ENCODE measurements at places on chromosomes 7 and 10.

- DNase-seq: no peak
Measured at GRCh38 chr10:7338469-7338868, 72.4 kb downstream of the SFMBT2 start.

GRCh38 chr7:91847876-91848588 is 32.5 kb downstream of the MTERF1 start:
- no peak for DNase-seq

GRCh38 chr10:15236340-15236739 is 67.8 kb upstream of the NMT2 start:
- no peak for DNase-seq

DNA sequence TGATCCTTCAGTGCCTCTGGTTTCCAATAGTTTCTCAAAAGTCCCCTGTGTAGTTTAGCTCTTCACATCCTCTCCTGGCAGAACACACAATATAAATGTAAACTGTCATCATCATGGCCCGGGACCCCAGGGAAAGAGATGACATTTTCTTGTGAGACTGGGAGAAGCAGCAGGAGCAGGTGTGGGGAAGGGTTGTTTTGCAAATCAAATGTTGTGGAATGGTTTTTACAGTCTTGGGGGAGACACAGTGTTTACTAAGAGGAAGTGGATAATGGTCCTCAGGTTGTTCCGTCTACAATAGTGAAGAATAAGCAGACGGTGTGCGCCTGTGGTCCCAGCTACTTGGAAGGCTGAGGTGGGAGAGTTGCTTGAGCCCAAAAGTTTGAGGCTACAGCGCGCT is 159.1 kb downstream of the SEC23IP start:
- DNase-seq: no peak

DNA sequence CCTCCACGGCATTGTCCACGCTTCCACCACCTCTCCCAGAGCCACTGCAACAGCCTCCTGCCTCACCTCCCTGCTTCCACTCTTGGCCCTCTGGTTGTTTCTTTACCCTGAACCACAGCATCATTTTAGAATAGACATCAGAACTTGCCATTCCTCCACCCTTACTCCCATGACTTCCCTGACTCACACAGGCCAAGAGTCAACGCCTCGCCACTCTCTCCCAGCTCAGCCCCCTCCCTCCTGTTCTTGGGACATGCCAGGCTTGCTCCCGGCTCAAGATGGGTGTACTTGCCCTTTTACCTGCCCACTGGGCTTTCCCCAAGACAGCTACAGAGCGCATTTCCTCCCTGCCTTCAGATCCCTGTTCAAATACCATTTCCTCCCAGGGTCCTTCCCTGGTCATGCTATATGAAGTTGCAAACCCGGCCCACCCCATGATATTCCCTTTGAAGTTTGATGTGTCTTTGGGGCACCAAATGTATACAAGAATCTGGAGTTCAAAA is 429.1 kb downstream of the RPS24 start:
- DNase-seq: no peak

GRCh38 chr7:99092064-99092720 is 51.7 kb downstream of the SMURF1 start:
- no peak for DNase-seq

DNA sequence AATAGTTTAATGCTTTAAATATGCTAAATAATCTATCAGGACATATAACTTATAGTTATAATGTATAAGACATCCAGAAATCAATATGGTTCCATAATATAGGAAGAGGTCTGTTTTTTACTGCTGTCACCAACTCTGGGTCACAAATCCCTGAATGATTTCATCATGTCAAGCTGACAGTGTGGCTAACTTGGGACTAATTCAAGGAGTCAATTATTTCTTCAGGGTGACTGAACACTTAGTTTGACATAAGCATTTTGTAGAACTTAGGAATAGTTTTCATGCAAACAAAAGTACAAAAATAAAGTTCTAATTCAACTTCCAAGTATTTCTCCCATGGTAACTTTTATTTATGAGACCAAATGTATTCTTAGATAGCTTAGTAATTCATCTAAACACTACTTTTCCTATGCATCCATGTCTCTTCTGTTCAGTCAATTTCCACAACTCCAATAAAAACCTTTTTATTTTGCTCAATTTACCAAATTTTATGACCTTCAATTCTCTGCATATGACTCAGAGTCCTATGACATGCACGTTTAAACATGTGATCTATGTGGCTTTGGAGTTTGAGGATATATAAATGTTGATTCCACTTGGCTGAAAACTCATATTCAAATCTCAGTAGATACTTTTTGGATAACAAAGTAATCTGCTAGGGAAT is 40.3 kb upstream of the GNAT3 start:
- DNase-seq: no peak

DNA sequence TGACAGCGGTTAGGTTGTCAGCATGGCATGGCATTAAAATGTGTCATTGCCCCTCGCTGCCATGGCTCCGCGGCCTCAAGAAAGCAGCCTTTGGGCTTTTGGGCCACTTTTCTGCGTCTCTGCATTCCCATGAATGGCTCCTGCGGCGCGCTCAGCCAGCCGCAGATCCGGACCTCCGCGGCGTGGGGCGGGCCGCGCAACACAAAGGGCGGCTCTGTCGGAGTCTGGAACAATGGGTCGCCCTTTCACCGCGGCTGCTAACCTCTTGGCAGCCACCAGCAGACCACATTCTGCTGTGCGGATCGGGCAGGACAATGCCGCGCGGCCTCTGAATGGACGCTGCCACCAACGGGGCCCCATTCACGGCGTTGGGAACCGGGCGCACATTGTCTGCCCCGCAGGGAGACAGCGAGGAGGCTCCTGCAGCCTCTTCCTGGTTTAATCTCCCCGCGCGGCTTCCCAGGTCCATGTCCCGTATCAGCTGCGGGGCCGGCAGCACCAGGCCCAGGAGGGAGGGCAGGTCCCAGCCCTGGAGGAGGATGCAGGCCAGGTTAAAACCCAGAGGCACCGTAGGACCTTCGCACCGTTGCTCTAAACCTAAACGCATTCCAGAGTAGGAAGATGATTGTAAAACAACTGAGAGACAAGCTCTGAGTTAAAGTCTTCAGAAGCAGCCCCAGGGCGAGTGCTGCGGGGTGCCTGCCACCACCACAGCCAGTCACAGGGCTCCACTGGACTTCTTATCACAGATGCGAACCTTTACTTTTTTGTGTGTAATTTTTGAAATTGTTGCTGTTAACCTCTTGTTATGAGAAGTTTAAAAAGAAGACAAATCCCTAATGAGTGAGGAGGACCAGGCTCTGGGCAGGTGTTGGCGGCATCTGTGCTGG is 71.6 kb downstream of the NKX6-2 start:
- DNase-seq: no peak

- no peak for DNase-seq
Measured at GRCh38 chr10:80518143-80518806, 19.4 kb upstream of the SH2D4B start.

- DNase-seq: no peak
Measured at GRCh38 chr7:6274743-6275142, 2.3 kb upstream of the CYTH3 start.

DNA sequence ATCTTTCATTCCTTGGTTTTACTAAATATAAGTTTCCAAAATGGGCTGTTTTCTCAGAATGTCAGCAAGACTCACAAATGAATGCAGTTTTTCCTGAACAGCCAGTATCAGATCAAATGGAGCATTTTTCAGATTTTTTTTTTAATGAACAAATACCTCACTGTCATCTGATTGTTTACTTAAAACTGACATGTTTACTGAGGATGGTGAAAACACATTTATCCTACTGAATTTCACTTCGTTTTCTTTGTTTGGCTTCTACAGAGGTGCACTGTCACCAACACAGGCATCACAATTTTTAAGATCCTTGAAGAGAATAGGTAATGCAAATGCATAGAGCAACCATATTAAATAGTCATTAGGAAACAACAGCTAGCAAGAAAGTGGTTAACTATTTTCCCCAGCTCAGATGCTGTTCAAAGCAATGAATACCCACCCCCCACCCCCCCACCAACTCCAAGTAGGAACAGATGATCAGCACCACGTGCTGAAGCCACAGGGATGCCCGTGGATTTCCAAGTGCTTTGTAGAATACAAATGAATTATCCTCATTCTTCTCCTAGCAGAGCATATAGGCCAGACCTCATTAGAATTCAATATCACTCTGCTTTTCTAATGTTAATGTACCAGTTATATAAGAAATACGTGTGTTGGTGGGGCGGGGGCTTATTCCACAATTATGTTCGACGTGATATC is 205.9 kb downstream of the SKAP2 start:
- no peak for DNase-seq

DNA sequence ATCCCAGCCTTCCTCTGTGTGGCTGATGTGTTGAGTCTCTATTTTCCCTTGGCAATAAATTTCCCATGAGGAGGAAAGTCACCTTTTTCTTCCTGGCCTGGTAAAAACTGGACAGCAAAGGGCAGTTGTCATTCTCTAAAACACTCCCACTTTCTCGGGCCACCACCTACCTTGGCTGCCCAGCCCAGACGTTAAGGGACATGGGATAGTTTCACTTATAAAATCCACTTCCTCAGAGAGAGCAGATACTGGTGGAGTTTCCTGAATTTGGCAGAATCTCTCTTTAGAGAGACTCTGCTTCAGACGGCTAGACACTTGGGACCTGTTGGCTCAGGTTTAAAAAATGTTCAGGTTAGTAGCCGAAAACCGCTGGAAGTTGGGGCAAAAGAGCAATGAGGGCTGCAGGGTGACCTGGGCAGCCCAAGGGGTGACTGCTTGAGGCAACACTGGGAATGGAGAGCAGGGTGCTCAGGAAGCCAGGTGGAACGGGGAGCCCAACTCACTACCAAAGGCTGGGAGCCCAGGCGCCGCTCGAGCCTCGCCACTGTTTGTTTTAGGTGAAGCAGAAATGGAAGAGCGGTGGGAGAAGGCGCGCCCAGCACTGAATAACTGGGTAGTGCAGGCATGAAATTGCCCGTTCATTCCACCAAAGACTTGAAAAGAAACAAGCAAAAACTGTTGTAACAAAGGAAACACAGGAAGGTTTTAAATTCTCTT is 186.1 kb downstream of the TRIL start:
- no peak for DNase-seq

- DNase-seq: no peak
Measured at GRCh38 chr10:87685832-87686574, 26.3 kb downstream of the PAPSS2 start.

DNA sequence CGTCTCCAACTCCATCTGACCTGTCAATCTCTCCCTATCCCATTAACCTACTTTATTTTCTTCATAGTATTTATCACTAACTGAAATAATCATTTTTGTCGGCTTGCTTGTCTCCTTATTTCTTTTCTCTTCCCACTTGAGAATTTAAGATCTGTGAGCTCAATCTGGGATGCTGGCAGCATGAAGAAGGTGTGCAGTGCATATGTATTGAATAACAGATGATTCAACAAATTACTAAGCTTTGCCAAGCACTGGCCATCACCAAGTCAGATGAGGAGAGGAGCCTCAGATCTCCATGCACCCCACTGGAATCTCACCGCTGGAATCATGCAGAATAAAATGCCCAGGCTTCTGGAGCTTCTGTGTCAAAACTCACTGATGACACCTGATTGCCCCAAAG is 47.6 kb upstream of the PPP1R3C start:
- no peak for DNase-seq

GRCh38 chr7:17495655-17496394 is 197.4 kb downstream of the AHR start:
- DNase-seq: no peak

DNA sequence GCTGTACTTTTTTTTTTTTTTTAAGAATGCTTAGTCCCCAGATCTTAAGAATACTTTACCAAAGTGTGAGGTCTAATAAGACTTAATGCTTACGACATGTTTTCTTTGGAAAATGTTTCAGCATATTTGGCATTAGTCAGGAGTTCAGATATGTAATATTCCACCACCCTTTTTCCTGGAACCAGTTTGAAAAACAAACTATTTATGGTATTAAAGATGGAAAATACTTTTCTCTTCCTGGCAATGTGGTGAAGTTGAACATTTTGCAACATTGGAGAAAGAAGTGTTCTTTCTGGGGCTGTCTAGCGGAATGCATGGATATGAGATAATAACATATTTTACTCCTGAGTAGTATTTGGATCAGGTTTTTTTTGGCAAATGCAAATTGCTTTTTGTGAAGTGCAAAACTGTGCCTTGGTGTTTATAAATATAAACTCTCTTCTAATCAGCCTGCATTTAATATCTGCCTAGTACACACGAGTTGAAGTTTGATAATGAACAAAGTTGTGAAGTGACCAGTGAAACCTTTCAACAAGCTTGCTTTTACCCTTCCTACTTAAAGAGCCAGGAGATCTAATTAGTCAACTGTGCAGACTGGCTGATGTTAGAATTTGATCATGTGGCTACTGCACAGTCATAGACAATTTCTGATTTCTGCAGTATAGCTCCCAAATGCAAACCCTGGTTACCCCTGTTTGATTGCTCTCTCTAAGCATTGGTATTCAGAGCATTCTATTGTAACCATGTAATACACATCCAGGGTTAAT is 20.9 kb downstream of the MAP3K8 start:
- DNase-seq: no peak

- no peak for DNase-seq
Measured at GRCh38 chr7:48087349-48087748, 1.7 kb upstream of the UPP1 start.

DNA sequence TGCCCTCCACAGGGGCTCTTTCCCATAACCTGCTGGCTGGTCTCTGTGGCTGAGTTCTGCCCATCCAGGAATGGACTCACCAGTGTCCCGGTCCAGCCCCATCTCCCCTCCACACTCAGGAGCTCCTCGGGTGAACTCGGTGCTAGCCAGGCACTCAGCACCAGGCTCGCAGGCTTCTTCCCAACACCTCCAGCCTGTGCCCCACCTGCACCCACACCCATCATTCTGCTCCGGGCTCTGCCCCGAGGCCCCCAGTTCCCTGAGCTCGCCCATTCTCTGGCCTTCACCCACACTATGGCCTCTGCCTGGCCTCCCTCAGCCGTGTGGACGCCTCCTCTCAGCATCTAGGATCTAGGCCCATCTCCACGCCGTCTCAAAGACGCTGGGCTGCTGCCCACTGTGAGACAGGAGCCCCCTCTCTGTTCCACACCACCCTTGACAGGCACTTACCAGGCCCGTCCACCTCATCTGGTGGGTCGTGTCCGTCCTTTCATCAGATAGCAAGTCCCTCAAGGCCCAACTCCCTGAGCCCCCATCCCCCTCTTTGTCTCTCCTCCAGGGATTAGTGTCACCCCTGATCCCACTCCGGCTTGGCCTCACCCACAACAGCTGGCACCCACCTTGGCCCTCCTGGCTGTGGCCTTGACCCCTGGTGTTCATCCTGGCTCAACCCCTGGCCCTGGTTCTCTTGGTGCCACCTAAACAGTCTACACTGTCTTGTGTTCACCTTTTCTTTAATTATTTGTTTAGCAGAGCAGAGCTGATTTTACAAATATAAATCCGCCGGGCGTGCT is 76.0 kb upstream of the FAM20C start:
- no peak for DNase-seq

Measured in activated gamma-delta T cell (primary cell).